ENCODE measurements at places on chromosomes 5 and 9.

- no peak for DNase-seq
These were observed 164.2 kb downstream of the AUH start for GRCh38 chr9:91197232-91198181.

DNA sequence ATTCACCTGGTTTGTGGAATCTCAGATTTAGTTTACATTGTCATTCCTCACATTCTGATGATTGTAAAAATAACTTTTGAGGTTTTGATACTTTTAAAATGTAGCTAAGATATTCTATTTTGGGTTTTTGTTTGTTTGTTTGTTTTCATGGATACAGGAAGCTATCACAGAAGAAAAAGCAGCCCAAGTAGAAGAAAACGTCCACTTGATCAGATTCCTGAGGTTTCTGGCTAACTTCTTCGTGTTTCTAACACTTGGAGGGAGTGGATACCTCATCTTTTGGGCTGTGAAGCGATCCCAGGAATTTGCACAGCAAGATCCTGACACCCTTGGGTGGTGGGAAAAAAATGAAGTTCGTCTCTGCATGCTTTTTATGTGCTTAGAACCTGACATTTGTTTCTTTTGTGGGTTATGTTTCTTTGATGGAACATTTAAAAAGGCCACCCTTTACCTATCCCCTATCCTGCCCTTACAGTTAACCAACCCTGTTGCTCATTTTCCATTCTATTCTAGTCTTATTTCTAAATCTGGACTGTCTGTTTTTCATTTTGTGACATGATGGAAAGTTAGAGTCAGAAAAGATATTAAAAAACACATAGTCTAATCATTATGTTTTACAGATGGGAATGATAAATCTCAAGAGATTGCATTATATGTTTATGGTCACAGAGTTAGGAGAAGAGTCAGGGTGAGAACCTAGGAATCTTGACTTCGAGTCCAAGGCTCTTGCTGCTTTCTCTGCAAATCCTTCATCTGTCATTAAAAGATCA lies 163.7 kb downstream of the ALDH1A1 start:
- DNase-seq: no peak

- no peak for DNase-seq
These were observed 565.5 kb upstream of the DMAC1 start for GRCh38 chr9:8365029-8365428.

DNA sequence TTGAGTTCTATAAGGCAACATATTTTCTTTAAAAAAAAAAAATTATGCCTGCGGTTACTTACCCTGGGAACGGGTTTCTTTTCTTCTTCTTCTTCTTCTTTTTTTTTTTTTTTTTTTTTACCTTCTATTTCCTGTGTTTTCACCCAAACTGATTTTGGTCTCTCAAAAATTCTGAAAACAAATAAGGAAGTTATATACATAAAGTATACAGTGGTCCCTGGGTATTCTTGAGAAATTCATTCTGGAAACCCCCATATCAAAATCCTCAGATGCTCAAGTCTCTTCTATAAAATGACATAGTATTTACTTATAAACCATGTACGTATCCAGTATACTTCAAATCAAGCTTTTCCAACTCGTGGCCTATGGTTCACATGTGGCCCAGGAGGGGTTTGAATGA lies 326.7 kb downstream of the MAT2B start:
- DNase-seq: no peak

DNA sequence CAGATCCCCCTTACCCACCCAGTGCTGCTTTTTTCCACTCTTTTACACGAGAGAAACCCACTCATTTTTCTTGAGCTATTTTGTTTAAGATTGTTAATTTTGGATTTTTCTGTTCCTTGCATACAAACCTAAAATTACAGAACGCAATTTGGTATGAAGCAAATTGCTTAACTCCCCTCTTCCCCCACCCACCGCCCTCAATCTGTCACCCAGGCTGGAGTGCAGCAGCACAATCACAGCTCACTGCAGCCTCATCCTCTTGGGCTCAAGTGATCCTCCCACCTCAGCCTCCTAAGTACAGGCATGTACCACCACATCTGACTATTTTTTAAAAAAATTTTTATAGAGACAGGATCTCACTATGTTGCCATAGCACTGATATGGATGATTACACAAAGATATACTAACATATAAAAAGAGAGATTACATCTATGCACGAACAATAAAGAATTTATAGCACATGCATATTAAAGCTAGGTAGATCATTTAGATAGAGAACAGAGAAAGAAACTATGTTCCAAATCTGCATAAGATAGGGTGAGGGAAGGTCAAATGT lies 203.6 kb downstream of the PIK3R1 start:
- DNase-seq: no peak

DNA sequence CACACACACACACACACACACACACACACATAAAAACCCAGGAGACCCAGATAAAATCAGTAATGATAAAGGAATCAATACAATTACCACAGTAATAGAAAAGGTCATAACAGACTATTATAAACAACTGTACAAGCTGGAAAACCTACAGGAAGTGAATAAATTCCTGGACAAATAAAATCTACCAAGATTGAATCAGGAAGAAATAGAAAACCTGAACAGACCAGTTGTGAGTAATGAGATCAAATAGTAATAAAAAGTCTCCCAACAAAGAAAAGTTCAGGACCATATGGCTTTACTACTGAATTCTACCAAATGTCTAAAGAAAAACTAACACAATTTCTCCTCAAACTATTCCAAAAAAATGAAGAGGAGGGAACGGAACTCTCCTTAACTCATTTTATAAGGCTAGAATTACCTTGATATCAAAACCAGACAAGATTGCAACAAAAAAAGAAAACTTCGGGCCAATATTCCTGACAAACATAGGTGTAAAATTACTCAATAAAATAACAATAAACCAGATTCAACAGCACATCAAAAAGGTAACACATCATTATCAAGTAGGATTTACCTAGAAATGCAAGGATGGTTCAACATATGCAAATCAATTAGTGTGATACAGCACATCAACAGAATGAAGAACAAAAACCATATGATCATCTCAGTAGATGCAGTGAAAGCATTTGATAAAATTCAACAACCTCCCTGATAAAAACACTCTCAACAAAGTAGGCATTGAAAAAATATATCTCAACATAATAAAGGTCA lies 325.2 kb upstream of the POU5F2 start:
- no peak for DNase-seq

DNA sequence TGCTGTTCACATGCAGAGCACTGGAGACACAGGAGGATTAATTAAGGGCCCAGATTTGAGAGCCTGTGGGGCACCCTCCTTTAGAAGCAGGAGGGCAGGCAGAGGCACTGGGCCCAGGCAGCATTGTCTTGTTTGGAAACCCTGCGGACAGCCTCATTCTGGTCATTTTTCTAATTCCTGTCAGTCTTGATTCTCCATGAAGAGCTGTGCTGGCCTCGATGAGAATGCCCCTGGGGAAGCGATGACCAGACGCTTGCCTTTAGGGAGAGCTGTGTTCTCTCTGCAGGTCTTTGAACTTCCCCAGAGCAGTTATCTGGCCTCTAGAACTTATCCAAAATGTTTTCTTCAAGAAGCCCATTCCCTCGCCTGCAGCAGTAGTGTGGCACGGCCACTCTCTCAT lies 117.8 kb upstream of the PTCH1 start:
- DNase-seq: no peak

DNA sequence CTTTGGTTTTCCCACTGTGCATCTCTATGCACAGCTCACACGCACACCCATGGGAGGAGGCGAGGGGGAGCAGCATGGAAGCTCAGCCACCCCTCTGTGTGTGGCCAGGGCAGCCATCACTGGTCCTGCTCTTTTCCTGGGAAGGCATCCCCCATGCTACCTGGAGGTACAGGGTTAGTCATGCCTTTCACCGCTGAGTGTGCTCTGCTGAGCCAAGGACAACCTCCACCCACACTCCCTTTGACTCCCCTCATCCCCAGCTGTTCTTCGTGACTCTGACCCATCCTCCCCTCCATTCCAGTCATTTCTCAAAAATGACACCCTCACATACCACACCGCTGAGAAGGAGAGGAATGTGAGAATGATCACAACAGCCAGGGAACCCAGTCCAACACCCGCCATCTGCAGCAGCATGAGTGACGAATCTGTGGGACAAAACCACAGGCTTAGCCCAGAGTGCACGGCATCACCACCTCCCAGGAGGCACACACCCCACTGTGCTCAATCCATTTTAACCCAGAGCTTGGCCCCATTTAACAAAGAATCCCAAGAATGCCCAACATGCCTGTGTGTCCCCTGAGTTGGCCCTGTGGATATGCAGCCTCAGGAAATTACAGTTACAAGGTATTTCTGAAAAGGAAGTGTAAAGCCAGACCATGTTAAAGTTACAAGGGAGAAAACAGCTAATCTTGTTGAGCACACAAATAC lies 133.4 kb downstream of the SUSD1 start:
- no peak for DNase-seq

- no peak for DNase-seq
These were observed 11.6 kb upstream of the CEL start for GRCh38 chr9:133050142-133050541.

GRCh38 chr9:105259731-105260612 lies 15.5 kb downstream of the SLC44A1 start:
- DNase-seq: no peak

GRCh38 chr5:107563959-107564544 lies 106.7 kb downstream of the EFNA5 start:
- no peak for DNase-seq
